Tibial nerve (tissue), 4 donors: ENCODE measurements at places on chromosomes 7 and 10. TPM values are rescaled to one million over a fixed set of nuclear protein-coding genes. Genes with fewer than 3 reads are reported as not detected.

CALML5 gene
- total RNA-seq: not detected

VSTM4 gene
- 12.5 TPM for total RNA-seq

C10orf90 gene
- not detected for total RNA-seq

GRID2IP gene
- total RNA-seq: not detected

- no peak overlapping the region for H3K4me3 ChIP-seq
- H3K27me3 ChIP-seq: peaks cover 9% of the 10 kb centered on the region
- DNase-seq: no peak
- H3K4me1 ChIP-seq: no peaks in the 10 kb centered on the region
Observed at GRCh38 chr7:76423666-76424412, 911 bp upstream of the ZP3 start.

GRCh38 chr7:36923943-36924436 lies 199.7 kb upstream of the AOAH start:
- H3K27me3 ChIP-seq: no peaks in the 10 kb centered on the region
- H3K4me3 ChIP-seq: no peak overlapping the region
- DNase-seq: no peak
- H3K27ac ChIP-seq: no peak overlapping the region
- peaks cover 33% of the 10 kb centered on the region for H3K4me1 ChIP-seq

- no peak for DNase-seq
- H3K27ac ChIP-seq: no peak overlapping the region
- no peak overlapping the region for H3K4me3 ChIP-seq
- no peaks in the 10 kb centered on the region for H3K27me3 ChIP-seq
Observed at GRCh38 chr7:2055956-2056355, 176.8 kb downstream of the MAD1L1 start.

DNA sequence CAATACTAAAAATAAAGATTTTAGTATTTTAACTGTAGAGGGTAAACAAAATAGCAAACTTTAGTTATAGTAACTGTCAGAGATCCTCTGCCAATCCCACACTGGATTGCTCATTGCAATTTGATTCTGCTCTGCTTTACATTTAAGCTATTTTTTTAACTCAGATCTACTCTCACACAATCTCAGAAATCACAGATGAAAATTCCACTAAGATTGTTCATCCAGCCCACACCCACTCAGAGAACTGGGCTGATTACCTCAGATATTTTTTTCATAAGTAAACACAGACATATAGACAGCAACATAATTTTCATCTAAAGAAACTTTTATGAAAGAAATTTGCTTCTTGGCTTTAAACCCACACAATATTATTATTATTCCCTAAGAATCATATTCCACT lies 7.0 kb downstream of the OSBPL3 start:
- H3K27me3 ChIP-seq: no peaks in the 10 kb centered on the region
- no peak overlapping the region for H3K27ac ChIP-seq
- no peak for DNase-seq
- no peak overlapping the region for H3K4me3 ChIP-seq
- no peaks in the 10 kb centered on the region for H3K4me1 ChIP-seq

GRCh38 chr10:2547606-2548005 lies 519.7 kb upstream of the PFKP start:
- H3K4me3 ChIP-seq: no peak overlapping the region
- H3K27ac ChIP-seq: no peak overlapping the region
- H3K27me3 ChIP-seq: no peaks in the 10 kb centered on the region
- H3K4me1 ChIP-seq: no peaks in the 10 kb centered on the region
- DNase-seq: no peak
- no peaks in the 10 kb centered on the region for H3K36me3 ChIP-seq

GRCh38 chr10:78025685-78026364 lies 3.5 kb downstream of the POLR3A start:
- no peaks in the 10 kb centered on the region for H3K27me3 ChIP-seq
- no peak for DNase-seq
- H3K27ac ChIP-seq: no peak overlapping the region
- H3K36me3 ChIP-seq: peaks cover 18% of the 10 kb centered on the region
- H3K4me3 ChIP-seq: no peak overlapping the region

DNA sequence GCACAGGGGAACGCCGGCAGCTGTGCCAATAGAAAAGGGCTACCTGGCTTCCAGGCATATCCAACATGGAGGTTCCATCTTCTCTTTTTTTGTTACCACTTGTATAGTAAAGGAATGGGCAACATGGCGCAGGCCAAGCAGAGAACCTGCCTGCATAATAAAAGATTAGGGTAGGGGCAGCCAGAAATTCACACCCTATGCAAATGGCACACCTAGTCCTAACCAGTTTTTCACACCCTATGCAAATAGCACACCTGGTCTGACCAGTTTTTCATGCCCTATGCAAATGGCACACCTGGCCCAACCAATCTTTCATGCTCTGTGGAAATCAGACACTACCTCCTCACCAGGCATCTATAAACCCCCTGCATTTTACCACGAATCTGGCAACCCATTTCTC lies 369.5 kb downstream of the IPMK start:
- DNase-seq: no peak
- no peak overlapping the region for H3K27ac ChIP-seq
- H3K4me1 ChIP-seq: no peaks in the 10 kb centered on the region
- no peaks in the 10 kb centered on the region for H3K36me3 ChIP-seq
- H3K4me3 ChIP-seq: no peak overlapping the region
